Right renal pelvis (tissue), 4 donors: ENCODE measurements at places on chromosomes 4 and X. TPM values are rescaled to one million over a fixed set of nuclear protein-coding genes. Genes with fewer than 3 reads are reported as not detected.

Gene PLP1
- polyA plus RNA-seq = 7.3 TPM

Gene TSPYL2
- 34.8 TPM for polyA plus RNA-seq

- DNase-seq = no peak
These were observed 85.9 kb upstream of the UGT8 start for GRCh38 chr4:114512595-114513295.

- no peak for DNase-seq
These were observed 124.1 kb downstream of the SPCS3 start for GRCh38 chr4:176443646-176444409.

- no peak for DNase-seq
These were observed 333.5 kb downstream of the TENM3 start for GRCh38 chr4:182576601-182577289.

- DNase-seq = no peak
These were observed 109.9 kb upstream of the SMIM10 start for GRCh38 chrX:134880866-134881265.

Gene LRAT
- 1.8 TPM for polyA plus RNA-seq

GRCh38 chrX:108091878-108092291, 307 bp downstream of the ATG4A start:
- no peak for DNase-seq

Gene RBMX
- polyA plus RNA-seq = 368 TPM

Gene TRIM75
- 0.10 TPM for polyA plus RNA-seq

DNA sequence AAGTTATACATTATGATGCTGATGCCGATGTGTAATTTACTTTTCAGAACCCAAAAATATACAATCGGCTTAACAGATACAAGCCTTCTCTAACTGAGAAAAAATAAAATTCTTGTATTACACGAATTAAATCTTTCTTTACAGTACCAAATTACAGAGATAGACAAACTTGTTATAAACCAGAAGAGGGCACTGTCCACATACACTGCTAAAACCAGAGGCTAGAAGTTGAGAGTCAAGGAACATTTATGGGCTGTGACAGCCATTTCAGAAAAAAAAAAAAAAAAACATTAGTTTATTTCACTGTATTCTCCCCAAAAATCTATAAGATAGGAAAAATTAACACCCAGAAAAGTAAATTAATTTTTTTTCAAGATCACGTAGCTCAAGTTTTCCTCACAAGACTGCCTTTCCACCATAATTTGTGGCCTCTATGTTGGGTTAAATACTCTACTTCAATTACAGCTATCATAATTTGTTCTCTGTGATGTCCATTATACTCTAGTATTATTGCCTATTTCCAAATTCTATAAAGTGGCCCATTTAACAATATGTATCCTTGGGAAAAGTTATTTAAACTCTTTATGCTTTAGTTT, 12.0 kb downstream of the EREG start:
- no peak for DNase-seq

- no peak for DNase-seq
These were observed 123.2 kb upstream of the NAP1L5 start for GRCh38 chr4:88820698-88821415.

Gene PRDM5
- polyA plus RNA-seq = 15.1 TPM

Gene MAGEA2B
- not detected for polyA plus RNA-seq

- DNase-seq = no peak
These were observed 224.9 kb downstream of the ANKRD50 start for GRCh38 chr4:124487651-124488050.

Gene GAGE2A
- polyA plus RNA-seq = not detected
